ENCODE measurements at places on chromosomes 11 and 22.

- peak; percentile 63 for DNase-seq
Observed at GRCh38 chr22:17436382-17436980, 67.2 kb downstream of the CECR2 start.

GRCh38 chr11:29256580-29256979, 760.2 kb downstream of the KCNA4 start:
- no peak for DNase-seq

DNA sequence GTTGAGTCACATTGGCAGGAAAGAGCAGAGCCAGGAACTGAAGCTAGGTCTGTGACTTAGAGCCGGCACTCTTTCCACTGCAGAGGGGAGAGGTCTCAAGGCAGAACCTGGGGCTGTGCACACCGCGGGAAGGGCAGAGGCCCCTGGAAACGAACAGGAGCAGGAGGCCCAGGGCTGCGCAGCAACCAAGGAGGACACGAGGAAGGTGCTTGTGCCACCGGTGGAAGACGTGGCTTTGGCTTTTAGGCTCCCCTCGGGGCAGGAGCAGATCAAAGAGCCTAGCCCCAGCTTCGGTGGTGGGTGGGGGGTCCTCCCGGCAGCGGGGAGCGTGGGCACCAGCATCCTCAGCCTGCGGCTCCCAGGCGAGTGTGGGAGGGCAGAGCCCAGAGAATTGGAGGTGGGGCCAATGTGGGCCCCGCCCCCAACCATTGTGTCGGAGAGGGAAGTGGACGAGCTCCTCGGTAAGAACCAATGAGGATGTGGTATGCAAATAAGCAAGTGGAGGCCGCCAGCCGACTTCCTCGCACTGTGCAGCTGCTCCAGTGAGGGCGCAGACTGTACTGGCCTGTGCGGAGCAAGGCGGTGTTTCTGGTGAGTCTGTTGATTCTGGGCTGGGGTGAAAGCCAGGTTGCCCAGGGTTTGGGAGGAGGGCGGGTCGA, at the start of gene CCDC116:
Gene CCDC116 (plus strand): TSS at position 524 of the 659 bp plus-strand sequence. CDS start 422 bp downstream, outside the sequence.
- peak; percentile 71 for DNase-seq

DNA sequence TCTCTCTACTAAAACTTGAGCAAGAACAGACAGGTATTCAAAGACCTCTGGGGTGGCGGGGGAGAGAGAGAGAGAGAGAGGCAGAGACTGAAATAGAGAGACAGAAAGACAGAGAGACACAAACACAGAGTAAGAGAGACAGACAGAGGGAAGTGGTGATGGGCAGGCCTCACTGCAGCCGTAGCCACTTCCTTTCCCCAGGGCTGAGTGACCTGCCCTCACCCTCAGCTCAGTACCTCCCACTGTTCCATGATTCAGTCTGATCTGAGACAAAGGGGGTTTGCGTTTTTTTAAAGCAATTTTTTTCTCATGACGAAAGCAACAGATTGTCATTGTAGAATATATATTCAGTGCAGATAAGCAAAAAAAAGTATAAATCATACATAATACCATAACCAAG, 607.9 kb upstream of the B3GAT1 start:
- no peak for DNase-seq

DNA sequence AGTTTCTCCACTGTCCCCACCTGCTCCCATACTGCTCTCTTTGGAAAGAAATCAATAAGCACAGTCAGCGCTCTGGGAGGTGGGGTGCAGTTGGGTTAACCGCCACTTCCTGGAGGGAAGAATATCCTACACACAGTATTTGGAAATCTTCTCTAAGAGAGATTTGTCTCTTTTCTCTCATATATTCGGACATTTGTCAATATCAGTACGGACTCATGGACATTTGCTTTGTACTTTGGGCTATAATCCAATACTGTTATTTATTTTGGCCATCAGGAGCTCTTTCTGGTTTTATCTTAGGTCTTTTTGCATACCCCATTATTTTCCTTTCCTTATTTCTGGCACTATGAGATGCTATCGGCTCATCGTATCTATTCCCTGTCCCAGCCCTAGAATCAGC, 13.7 kb downstream of the NLRP14 start:
- no peak for DNase-seq

DNA sequence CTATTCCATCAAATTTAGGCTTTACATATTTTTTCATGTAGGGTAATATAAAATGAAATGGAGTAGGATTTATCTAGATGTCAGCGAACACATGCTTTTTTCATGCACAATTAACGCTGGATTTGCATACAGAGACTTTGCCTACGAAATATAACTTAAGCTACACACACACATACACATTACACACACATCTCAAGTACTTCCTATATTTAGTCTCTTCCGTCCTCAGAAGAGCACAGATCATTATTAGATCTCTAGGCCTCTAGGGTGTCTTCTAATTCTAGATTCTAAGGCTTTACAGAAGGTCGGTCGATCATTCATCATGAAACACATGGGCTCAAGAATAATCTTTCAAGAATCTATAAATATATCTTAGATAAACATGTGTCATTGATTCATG, 3.8 kb upstream of the MS4A13 start:
- DNase-seq: no peak

- DNase-seq: no peak
Observed at GRCh38 chr11:123316003-123316402, 114.1 kb upstream of the GRAMD1B start.

DNA sequence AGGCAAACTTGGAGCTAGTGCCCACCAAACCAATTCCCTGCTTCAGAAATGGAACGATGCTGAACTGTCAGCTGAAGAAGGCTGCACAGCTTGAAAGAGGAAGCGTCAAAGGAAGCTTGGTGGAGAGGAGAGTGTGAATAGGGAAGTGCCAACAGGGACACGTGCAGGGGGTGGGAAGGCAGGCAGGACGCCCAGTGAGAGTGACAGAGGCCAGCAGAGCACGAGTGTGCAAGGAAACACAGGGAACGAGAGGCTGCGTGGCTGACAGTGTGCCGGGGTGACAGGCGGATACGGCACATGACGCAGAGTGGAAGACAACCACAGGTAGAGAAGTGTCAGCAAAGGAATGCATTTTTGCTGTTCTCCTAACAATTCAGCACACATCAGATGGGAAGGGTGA, 196.4 kb downstream of the LARGE1 start:
- no peak for DNase-seq

- no peak for DNase-seq
Observed at GRCh38 chr11:19110295-19110694, 6.7 kb upstream of the ZDHHC13 start.

- peak; percentile 50 for DNase-seq
Observed at GRCh38 chr11:108160970-108161566, 39.7 kb downstream of the ACAT1 start.

DNA sequence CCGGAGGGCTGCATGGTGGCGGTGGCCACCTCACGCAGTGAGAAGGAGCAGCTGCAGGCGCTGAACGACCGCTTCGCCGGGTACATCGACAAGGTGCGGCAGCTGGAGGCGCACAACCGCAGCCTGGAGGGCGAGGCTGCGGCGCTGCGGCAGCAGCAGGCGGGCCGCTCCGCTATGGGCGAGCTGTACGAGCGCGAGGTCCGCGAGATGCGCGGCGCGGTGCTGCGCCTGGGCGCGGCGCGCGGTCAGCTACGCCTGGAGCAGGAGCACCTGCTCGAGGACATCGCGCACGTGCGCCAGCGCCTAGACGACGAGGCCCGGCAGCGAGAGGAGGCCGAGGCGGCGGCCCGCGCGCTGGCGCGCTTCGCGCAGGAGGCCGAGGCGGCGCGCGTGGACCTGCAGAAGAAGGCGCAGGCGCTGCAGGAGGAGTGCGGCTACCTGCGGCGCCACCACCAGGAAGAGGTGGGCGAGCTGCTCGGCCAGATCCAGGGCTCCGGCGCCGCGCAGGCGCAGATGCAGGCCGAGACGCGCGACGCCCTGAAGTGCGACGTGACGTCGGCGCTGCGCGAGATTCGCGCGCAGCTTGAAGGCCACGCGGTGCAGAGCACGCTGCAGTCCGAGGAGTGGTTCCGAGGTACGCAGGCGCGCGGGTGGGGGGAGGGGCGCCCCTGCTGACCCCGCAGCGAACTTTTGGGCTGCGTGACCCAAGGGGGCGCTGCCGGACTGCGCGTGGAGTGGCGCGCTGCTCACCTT, 670 bp downstream of the NEFH start:
- DNase-seq: peak; percentile 71

- peak; percentile 23 for DNase-seq
Observed at GRCh38 chr22:43377896-43378704, 33.7 kb upstream of the MPPED1 start.

GRCh38 chr11:14906993-14907392, 15.0 kb upstream of the CYP2R1 start:
- DNase-seq: no peak

DNA sequence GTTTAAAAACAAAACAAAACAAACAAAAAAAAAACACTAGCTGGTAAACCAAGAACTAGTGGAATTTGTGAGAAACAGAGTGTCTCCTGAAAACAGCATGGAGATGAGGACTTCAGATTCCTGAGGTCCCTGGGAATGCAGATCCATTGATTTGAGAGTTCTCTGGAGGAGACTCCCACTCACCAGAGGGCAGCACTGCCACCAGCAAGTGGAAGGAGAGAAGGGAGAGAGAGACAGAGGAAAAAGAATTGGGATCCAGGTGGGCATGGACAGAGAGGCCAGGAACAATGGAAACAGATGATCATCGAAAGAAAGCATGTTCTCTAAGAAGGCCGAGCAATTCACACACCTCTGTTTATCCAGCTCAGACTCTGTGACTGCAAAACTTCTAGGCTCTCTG, 31.8 kb downstream of the ETS1 start:
- no peak for DNase-seq

Data from inflammatory macrophage treated with lipopolysaccharide for 4 hours (primary cell).